ENCODE measurements at places on chromosomes 16 and 17.

- DNase-seq, result no peak
Observed at GRCh38 chr17:64378890-64379354, 11.7 kb downstream of the PECAM1 start.

DNA sequence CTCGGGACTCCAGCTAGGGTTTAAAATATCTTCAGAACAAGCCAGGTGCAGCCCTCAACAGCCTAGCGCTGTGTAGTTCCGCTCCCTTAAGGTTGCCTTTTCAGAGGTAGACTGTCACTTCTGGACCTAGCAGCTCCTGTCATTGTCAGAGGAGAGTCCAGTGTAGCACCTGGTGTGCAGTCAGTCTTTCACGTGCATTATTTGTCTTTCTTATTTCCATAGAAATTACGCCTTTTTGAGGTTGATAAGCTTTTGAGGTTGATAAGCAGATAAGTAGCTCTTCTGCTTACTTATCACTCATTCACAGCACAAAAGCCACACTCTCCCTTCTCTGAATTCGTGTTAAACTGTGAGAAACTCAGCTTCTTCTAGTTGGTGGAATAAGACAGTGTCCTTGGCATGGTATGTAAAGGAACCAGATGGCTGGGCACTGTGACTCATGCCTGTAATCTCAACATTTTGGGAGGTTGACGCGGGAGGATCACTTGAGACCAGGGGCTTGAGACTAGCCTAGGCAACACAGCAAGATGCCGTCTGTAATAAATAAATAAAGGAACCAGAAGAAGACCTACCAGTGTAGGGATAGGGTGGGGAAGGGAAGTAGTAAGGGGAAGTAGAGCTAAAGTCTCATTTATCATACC is 10.2 kb downstream of the EEF2K start:
- DNase-seq, result no peak

DNA sequence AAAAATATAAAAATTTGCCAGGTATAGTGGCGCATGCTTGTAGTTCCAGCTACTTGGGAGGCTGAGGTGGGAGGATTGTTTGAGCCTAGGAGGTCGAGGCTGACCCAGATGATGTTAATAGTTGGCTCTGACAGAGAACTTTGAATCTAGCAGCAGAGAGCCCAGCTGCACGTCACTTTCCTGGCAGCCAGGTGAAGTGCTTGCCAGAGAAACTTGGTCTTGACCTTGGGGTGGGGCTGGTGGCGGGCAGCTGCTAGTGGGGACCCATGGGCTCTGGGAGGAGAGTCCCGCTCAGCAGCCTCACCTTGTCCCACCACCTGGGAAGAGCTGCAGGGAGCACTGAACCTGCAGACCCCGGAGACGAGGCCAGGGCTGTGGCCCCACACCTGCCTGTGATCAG is 3.1 kb upstream of the C16orf74 start:
- DNase-seq, result no peak

DNA sequence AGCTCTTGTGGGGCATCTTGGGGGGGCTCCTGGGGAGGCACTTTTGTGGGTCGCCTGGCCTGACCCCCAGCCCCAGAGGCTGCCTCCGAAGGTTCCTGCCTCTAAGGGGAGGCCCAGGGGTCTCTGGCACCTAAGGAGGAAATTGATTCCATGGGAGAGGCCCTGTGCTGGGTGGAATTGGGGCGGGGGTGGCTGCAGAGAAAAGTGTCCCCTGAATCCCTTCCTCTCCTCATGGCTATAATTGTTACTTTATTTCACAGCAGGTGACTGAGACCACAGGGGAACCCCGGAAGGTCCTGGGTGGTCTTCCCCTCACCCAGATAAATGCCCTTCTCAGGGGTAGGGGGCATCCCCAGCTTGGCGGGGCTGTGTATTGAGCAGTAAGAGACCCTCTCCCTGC is 3.1 kb downstream of the GLIS2 start:
- no peak for DNase-seq

GRCh38 chr16:50737420-50737959 is 4.4 kb upstream of the CYLD start:
- DNase-seq, result no peak

- DNase-seq, result no peak
Observed at GRCh38 chr17:18182978-18183333, 672 bp upstream of the ALKBH5 start.

DNA sequence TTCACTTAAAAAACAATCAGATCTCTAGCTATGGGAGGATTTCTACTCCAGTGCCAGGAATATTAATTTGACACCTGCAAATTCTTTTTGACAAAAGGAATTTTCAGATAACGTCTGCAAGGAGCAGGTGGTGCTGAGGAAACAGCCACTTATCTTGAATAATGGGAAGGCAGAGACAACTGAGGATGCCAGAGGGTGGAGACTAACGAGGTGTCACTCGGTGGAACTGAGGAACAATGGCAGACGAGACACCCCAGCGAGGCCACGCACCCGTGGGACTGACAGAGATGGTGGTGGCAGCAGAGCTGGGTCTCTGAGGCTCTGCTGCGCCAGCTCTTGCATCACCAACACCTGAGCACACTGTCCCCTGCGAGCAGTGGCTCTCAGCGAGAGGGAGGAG is 42.2 kb downstream of the VAC14 start:
- DNase-seq, result no peak

DNA sequence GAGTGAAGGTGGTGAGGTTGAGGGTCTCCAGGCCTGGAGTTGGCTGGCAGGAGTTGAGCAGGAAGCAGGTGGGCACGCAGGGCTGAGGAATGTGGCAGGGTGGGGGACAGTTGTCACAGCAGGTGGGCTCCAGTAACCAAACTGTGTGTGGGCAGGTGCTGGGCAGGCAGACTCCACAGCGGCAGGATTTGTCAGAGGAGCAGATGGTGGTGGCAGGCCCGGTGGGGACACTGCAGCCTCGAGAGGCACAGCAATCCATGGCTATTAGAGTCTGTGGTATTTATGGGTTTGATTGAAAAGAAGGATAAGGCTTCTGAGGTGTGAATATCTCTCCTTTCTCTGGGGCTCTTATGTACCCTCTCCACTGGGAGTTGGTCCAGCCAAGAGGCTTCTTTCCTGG is at the start of gene KRTAP3-3:
TSS of gene KRTAP3-3 (minus strand) at position 326 of the 400 bp plus-strand sequence. CDS start at position 259, 67 bp downstream.
- no peak for DNase-seq

DNA sequence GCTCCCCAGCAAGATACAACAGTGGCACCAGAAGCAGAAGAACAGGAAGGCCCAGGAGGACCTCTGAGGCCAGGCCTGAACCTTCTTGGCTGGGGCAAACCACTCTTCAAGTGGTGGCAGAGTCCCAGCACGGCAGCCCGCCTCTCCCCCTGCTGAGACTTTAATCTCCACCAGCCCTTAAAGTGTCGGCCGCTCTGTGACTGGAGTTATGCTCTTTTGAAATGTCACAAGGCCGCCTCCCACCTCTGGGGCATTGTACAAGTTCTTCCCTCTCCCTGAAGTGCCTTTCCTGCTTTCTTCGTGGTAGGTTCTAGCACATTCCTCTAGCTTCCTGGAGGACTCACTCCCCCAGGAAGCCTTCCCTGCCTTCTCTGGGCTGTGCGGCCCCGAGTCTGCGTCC is 11.9 kb downstream of the CES3 start:
- no peak for DNase-seq

- DNase-seq, result no peak
Observed at GRCh38 chr17:81483862-81484194, 28.8 kb downstream of the ACTG1 start.

GRCh38 chr16:88289968-88290401 is 92.8 kb upstream of the ZNF469 start:
- DNase-seq, result no peak

DNA sequence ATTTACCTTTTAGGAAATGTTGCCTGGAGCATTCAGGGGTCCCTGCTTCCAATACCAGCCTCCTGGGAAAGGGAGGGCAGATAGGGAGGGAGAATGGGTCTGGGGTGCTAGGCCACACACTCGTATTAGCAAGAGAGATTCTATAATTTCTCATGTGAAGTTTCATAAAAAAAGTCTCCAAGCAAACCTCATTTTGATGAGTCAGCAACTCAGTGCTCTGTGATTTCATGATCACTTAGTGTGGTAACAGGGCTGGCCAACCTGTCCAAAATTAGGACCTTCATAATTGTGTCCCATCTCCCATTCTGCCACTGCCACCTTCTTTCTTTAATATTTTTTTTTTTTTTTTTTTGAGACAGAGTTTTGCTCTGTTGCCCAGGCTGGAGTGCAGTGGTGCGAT is 41.4 kb downstream of the IGF2BP1 start:
- DNase-seq, result no peak

DNA sequence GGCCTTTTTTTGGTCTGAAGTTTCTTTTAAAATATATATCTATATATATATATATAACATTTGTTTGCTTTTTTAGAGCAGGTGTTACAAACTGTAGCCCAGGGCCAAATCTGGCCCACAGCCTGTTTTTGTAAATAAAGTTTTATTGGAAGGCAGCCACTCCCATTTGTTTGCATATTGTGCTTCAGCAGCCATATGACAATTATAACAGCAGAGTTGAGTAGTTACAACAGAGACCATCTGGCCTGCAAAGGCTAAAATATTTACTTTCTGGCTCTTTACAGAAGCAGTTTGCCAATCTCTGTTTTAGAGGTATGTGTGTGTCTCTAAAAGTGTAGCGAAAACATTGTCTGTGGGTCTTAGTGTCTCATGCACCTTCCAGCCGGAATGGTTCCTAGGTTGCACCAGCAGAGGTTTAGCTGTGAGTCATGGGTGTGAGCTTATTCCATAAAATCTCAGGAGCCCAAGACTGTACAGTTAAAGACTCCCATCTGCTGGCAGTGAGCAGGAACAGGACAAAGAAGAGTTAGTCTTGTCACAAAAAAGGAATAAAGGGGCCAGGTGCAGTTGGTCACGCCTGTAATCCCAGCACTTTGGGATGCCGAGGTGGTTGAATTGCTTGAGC is 23.8 kb downstream of the LCMT1 start:
- no peak for DNase-seq
